ENCODE measurements at places on chromosomes 5 and 9.

GRCh38 chr5:136906545-136906944 is 541.2 kb upstream of the TRPC7 start:
- no peak for DNase-seq

- DNase-seq, result no peak
These were observed 145.2 kb upstream of the TAS2R1 start for GRCh38 chr5:9775339-9775738.

- no peak for DNase-seq
These were observed 37.3 kb downstream of the SPIN1 start for GRCh38 chr9:88425538-88425950.

DNA sequence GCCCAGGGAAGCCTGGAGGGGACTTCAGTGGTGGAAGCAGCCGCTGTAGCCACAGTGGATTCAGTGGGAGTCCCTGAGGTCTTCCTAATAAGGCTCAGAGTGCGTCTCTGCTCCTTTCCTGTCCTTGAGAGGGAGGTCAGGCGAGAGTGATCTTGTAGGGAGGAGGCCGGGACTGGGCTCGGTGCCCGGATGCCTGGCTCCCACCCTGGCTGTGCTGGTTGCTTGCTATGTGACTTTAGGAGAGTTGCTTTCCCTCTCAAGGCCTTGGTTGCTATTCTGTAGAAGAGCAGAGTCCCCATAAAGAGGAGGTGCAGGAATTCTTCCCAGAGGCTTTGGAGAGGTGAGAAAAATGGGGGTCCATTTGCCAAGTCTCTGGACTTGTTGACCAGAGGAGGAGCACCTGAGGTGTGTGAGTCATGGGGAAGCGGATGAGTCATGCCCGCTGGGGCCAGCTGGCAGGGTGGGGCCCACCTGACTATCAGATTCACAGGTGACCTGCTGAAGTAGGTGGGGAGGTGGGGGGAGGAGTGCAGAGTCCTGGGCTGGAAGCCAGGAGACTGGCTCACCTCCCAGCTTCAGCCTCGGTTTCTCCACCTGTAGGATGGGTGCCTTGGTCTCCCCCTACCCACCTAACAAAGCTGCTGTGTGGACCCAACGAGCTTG is 13.8 kb downstream of the GSN start:
- no peak for DNase-seq

DNA sequence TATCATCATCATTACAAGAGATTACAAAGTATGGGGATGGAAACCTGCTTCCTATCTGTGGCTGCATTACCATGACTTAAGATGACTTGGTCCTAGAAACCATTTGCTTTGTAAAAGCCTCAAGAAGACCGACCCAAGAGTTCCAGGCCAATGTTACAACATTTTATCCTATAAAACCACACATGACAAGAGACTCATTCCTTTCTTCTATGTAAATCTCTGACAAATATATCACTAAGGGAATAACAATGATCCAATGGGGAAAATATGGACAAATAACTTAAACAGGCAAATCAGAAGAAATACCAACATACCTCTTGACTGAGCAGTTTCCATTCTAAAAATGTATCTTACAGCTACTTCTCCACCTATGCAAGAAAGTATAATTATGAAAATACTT is 44.3 kb upstream of the VPS13A start:
- DNase-seq, result no peak

DNA sequence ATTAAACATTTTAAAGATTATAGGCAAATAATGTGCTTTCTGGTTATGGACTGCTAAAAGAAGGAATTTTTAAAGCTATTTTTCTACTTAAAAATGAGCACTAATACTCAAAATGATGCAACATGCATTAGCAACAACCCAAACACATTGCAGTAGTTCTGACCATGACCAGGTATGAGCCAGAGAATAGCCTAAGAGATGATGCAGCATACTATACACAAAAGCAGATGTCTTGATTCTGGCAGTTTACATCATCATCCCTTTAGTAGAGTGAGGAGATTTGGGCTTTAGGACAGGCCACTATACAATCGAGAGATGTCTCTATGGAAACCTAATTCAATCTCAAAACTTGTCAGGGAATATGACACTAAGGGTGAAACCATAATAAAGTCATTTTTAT is 307.1 kb downstream of the PRR16 start:
- DNase-seq, result no peak

DNA sequence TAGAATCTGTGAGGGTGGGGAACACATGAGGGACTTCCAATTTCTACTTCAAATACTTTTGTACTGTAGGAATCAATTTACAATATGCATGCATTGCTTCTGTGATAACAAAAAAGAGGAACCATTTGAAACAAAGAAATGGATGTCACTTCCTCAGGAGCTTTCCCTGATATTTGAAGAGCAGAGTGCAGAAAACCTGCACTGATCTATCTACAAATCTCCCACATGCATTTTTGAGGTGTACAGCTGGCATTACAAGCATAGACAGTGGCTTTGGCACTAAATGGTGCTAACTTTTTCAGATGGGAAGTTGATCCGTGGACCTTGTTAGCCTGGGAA is 27.7 kb downstream of the YIPF5 start:
- no peak for DNase-seq

GRCh38 chr5:169626779-169627178 is 10.3 kb upstream of the DOCK2 start:
- no peak for DNase-seq

All from stimulated activated CD4-positive, alpha-beta T cell treated with anti-CD3 and anti-CD28 coated beads, Interleukin-4, amount 100 ng/mL, for 48 hours (primary cell).